ENCODE measurements at places on chromosomes 2 and 18.

GRCh38 chr18:48820483-48821250, 130.1 kb downstream of the SMAD7 start:
- no peak for DNase-seq

GRCh38 chr2:190858817-190859216, 21.8 kb upstream of the GLS start:
- no peak for DNase-seq

DNA sequence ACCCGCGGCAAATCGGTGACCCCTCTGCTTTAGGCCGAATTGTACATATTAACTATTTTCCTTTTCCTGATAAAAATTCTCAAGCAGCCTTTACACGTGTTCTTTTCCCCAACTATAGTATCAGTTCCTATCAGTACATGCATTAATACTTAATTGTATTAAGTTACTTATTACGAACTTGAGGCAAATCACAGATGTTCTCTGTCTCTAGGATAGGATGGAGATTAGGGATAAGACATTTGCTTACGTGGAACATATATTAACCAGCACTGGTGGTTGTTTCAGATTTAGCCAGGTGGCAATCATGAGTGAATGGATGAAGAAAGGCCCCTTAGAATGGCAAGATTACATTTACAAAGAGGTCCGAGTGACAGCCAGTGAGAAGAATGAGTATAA, 675 bp downstream of the GEMIN6 start:
- no peak for DNase-seq

DNA sequence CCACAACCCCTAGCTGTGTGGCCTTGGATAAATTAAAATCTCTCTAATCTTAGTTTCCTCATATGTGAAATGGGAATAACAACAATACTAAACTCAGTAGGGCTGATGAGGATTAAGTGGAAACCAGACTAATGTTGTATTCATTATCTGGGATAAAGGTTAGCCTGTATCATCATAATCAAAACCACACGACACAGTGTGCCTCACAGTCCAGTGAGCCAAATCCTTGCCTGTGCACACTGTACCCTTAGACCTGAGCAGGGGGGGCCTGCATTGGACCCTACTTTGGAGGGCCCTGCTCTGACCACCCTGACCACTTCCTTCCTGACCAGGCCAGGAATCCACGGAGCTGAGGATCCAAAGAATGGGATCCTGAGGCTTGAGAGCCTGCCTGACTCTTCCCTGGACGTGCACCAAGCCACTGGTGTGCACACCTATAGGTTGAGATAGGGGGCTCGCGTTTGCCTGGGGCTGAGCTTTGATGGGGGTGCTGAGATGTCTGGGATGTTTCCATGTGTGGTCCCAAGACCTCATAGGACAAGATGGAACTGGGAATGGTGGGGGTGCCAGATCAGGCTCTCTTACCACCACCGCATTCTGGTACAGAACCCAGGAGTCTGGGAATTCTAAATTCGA, 69.7 kb downstream of the TGOLN2 start:
- no peak for DNase-seq

GRCh38 chr2:23695890-23696751, 230.8 kb downstream of the ATAD2B start:
- DNase-seq, result no peak

DNA sequence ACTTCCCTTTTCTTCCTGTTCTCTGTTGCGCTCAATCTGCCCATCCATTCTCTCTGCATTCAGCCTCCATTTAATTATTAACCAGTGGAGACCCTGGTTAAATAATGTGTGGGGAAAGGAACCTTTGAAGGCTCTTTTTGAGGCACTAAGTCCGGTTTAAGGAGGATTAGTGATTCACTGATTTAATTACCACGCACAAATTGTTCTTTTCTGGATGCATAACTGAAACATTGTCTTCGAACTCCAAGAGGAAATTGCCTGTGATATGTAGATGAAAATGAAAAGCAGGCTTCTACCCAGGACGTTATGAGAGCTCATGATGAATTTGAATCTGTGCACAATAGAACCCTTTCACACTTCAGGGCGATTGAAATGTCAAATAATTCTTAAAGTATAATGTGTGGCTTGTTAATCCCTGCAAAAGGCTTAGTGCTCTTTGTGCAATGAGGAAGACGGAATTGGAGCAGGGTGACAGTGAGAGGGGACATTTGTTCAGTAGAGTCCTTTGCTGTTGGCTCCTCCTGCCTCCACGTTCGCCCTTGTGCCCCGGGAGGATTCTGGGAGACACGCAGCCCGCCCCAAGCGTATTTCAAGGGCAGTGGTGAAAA, 51.1 kb upstream of the ZNF236 start:
- DNase-seq, result no peak

DNA sequence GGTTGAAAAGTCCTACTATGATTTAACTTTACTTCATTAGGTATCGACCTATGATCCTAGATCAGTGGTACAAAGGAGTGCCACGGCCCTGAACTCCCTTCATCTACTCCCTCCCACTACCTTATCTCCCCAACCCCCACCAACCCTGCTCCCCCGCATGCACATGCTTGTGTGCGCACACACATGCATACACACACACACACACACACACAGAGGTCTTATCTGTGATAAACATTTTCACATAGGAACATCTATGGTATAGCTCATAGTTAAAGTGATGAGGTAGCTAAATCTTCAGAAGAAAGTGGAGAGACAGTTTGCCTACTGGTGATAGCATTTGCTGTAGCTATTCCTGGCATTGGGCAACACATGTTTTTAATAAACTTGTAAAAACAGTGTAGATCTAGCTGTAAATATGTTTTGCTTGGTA, 471.3 kb downstream of the ZEB2 start:
- no peak for DNase-seq

DNA sequence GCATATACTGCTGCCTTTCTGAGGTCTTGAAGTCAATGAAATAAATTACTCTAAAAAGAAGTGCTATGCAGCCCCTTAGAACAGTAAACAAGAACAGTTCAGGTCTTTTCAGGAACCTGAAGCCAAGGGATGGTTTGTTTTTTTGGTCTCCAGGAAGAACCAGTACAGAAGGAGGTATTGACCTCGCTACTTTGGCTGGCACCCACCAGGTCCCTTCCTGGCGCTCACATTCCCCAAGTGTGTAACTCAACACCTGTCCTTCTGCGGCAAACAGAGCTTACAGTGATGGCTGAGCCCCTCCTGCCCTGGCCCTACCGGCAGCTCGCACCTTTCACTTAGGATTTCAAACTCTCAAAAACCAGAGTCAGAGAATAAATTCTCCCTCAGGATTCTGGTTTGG, 51.9 kb downstream of the SETBP1 start:
- DNase-seq, result no peak

DNA sequence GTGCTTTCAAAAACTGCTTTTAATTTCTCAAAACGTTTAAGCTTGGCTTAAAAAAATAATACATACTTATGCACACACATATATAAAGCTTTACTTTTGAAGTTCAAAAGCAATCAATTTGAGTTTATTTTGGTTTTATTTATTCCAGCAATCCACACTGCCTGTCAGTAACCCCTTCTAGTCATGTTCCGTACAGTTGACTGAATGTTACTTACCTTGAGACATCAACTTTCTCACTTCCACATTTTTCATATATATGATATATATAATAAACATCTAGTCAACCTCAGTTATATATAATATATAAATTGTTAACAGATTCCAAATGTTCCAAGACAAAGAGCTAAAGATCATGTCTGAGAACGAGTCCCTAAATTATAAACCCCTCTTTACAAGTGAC, 1137.3 kb upstream of the ZEB2 start:
- DNase-seq, result no peak

- no peak for DNase-seq
Observed at GRCh38 chr18:77478646-77479442, 229.2 kb downstream of the GALR1 start.

- DNase-seq, result no peak
Observed at GRCh38 chr2:227152093-227152766, 11.8 kb downstream of the COL4A4 start.

DNA sequence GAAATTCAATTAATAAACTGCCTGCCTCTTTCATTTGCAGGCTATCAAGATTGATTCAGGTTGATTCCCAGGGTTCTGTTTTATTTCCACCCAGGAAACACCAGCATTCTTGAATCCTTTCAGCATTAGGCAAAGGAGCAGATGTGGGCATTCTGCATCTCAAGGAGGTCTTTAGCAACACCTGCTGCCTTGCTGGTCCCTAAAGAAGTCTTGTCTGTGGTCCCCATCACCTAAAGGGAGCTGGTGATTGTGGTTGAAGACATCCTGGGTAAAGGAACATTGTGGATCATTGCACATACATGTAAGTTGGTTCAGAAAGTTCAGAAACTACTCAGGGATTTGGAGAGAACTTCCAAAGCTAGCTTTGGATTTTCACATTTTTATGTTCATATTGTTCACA, 78.3 kb downstream of the EVA1A start:
- DNase-seq, result no peak

DNA sequence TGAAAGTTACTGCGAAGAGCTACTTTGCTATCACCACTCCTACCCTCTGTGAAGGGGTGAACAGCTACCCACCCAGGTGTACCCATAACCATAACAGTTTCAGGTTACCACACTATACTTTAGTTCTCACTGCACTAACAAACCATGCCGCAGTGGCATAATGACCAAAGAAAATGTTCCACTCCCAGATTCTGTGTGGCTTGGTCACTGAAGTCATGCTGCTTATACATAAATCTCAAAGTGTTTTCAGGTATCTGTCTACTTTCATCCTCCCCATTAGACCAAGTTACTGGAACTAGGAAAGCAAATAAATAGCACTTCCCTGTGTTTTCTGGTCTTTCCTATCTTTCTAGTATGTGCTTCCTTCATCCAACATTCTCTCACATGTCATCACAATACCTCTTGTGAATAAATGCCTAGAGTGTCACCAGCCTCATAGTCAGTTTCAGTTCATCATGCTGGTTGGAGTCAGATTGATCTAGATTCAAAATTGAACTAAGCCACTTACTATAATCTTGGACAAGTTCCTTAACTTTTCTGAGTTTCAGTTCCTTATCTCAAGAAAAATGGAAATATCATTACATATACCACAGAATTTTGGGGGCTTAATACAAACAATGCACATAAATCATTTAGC, 293.6 kb downstream of the FSIP2 start:
- DNase-seq, result no peak

- no peak for DNase-seq
Observed at GRCh38 chr2:209113026-209113425, 310.8 kb upstream of the MAP2 start.

- no peak for DNase-seq
Observed at GRCh38 chr2:49812730-49813129, 658.4 kb upstream of the FSHR start.

DNA sequence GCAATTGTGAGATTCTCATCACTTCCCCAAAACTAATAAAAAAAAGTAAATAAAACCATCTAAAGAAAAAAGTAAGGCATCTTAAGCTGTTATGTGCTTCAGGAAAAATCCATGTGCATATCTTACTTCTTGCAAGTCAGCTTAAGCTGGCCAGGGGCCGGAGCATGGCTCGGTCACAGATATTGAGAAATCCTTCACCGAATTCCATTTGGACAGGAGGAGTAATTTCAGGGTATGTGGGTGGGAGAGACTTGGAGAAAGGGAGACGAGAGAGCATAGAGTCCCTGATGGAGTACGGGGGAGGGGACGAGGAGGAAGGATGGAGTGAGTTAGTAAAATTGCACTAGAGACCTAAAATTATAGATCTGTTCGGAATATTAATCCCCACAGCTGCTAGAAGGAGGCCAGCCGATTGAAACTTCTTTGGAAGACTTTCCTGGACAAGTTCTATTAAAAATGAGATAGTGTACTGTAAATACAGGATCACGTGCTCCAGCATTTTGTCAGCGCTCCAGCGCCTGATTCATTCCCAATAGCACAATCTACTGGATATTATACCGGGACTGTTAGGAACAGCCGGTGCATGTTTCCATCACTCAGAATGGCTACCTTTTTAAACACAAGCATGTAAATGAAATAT, 438.5 kb downstream of the ZNF516 start:
- no peak for DNase-seq

GRCh38 chr2:16079637-16080036, 139.3 kb downstream of the MYCN start:
- no peak for DNase-seq

DNA sequence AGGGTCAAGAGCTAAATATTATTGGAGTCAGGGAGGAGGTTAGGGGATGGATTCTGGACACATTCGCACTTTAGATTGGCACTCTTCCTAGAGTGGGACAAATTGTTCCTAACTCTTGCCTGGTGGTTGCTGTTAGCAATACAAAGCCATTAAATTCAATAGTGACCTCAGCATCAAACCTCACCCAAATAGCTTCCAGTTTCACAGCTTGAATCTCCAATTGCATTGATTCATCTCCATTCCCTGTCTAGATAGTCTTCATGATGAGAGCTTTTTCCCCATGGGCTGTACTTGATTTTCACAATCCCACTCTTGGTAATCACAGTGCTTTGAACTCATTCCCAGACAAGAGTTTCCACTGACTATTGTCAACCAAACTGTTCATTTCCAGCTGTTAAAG, 585.9 kb upstream of the SYT4 start:
- no peak for DNase-seq

- no peak for DNase-seq
Observed at GRCh38 chr18:24187049-24187448, 48.2 kb downstream of the CABYR start.

DNA sequence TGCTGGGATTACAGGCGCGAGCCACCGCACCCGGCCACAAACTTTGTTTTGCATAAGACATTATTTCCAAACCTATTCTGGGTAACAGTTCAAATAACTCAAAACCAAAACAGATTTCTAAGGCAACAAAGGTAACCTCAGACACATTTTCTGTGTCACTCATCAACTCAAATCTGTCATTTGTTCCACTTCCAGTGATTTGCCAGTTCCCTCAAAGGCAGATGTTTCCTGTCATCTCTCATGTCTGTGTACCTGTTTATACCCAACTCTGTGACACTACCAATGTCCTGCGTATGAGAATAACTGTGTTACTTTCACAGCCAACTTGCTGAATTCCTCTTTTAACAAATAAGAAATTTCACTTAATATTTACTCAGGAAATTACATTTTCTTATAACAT, 54.4 kb downstream of the SCN3A start:
- peak; percentile 2 for DNase-seq

- no peak for DNase-seq
Observed at GRCh38 chr2:214652473-214652872, 157.0 kb downstream of the BARD1 start.

- DNase-seq, result no peak
Observed at GRCh38 chr2:223043164-223043941, 8.6 kb upstream of the KCNE4 start.
